ENCODE measurements at places on chromosomes 3 and 15.

DNA sequence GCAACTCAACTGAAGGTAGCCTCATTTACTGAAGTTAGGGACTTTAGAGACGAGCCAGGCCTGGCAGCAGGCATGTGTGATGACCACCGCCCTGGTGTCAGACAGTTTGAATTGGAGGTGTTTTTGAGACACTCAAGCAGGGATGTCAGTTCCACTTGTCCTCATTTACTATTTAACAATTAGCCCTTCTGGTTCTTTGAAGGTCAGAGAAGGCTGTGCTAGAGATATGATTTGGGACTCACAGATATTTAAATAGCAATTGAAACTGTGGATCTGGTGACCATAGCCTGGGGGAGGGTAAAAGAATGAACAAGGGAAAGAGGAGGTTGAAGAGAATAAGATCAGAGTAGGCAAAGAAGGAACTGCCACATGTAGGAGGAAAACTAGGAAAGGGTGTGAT is 74.6 kb downstream of the REC114 start:
- DNase-seq: no peak

DNA sequence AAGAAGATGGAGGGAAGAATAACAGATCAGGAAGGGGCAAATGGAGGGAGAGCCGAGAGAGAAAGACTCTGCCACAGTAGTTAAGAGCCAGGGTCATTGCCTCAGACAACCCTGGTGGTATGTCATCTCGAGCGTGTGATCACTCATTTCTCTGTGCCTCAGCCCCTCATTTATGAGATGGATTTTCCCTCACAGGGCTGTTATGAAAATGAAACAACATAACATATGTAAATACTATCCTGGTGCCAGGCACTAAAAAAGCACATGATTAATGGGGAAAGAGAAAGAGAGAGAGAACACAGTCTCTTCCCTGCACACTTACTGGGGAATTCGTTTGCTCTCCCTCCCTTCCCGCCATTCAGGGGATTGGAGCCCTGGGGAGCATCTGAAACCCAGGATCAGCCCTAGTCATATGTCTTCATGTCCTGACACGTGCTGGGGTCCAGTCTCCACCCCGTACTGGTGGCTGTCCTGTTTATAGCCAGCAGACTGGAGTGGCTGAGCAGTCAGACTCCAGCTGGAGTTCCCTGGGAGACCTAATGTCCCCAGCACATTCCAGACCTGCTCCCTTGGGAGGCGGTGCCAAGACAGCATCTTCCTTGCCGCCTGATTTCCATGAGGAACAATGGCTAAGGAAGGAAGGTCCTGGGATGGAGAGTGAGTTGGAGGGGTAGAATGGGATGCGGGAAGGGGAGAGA is 14.7 kb upstream of the AMOTL2 start:
- DNase-seq: no peak

DNA sequence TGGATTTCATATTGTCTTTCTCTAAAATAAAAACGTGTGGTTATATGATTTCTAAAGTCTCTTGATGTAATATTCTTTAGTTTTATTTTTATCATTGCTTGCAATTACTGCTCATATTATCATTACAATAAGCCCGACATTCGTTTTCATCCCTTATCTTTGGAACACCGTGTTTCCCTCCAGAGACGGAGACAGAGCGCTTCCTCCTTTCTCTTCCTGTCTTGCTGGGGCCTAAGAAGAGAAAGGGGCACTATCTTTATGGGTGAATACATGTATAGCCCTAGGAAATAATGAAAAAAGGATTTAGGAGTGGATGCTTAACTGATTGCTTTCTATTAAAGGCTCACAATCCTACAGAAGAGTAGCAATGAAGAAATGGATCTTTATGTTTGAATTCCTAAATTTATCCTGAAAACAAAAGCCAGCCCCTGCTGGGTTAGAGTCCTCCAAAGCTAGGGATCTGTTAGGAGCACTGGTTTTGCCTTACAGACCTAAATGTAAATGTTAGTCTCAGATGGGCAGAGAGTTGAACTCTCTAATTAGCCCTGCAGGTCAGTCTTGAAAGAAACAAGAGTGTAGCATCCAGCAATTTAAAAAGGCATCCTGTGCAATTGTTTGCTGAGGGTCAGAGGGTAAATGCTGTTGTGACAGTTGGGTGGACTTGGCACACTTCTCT is 145.1 kb downstream of the TP63 start:
- DNase-seq: no peak

DNA sequence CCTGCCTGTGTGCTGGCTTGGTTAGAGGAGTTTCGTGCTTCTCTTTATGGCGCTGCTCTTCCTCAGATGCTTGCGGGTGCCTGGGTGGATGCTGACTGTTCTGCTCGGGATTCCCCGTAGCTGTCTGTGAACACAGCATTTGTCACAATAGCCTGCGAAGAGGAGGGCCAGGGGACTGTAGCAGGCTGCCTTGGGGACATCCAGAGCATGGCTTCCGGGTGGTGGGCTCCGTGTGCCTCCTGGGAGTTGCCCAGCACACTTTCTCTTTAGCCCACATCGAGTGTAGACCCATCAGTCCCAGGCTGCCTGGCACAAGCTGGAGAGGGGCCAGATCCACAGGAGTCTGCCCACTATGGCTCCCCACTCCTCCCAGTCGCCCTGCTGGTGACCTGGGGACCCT is 22.4 kb downstream of the LRRK1 start:
- DNase-seq: no peak

DNA sequence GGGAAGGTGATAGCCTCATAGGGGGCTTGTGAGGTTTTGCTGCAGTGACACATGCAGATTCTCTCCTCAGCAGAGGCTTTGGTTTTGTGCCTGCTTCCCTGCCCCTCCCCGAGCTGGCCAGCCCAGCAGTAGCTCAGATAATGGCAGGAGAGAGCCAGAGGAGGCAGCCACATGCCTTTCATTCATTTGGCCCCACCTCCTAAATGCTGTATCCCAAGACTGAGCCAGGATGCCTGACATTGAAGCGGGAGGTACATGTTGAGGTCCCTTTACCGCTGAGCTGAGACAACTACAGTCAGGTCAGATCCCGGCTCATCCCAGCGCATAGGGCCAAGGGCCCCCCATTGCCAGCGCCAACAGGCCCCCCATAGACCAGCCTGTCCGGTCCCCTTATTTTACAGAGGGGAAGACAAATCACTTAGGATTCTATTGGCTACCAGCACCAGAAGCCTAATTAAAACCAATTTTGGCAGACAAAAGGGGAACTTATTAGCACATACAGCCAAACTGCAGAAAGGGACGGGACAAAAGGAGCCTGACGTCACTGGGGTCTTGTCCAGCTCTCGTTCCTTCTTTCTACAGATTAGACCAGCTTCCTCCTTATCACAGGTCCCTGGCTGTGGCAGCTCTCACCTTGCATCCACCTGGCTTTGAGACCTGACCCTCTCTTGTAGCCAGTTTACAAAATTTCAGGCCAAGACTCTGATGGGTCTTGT is 12.1 kb upstream of the POLG start:
- DNase-seq: no peak

GRCh38 chr3:5498981-5499380 is 311.5 kb downstream of the EDEM1 start:
- no peak for DNase-seq

GRCh38 chr3:41611008-41611407 is 350.9 kb downstream of the ULK4 start:
- no peak for DNase-seq

DNA sequence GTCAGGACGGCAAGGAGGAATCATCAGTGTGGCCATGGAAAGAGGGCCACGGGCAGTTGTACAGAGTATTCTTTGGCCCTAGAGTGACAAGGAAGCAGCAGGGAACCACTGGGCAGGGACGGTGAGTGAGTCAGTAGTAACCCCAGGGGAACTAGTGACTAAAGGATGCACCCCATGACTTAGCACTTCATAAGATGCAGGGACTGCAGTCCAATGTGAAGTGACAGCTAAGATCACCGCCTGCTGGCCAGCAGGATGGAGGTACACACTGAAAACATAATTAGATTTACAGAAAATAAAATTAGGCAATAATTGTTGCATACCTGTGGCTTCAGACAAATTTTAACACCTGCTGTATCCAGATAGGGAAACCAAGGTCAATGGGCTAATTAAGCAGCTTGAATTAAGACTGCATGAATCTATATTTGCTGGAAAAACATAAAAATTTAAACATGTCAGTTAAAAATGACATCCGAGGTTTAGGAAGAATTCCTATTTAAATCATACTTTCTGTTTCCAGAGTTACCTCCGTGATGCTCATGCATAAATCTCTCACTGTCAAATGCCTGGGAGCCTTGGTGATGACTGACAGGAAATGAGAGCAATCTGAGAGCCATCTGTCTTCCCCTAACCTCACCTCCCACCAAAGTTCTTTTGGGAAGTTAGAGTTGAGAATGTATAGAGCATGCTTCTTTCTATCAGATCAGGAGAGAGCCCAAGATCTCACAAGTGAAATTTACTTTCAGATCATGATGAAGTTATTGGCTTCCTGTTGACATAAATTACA is 56.5 kb downstream of the DCLK3 start:
- DNase-seq: no peak

DNA sequence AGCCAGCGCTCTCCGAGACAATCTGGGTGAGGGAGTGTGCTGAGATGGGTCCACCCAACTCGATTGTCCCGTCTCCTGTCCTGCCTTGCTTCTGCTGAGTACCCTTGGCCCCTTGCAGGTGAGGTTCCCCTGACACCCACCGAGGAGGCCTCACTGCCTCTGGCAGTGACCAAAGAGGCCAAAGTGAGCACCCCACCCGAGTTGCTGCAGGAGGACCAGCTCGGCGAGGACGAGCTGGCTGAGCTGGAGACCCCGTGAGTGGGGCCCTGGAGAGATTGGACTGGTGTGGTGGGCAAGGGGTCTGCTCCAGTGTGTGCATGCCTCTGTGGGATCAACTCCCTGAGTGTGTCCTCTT is 23.6 kb downstream of the NBEAL2 start:
- DNase-seq: no peak

GRCh38 chr3:130688697-130689470 is 57.7 kb downstream of the PIK3R4 start:
- DNase-seq: no peak

DNA sequence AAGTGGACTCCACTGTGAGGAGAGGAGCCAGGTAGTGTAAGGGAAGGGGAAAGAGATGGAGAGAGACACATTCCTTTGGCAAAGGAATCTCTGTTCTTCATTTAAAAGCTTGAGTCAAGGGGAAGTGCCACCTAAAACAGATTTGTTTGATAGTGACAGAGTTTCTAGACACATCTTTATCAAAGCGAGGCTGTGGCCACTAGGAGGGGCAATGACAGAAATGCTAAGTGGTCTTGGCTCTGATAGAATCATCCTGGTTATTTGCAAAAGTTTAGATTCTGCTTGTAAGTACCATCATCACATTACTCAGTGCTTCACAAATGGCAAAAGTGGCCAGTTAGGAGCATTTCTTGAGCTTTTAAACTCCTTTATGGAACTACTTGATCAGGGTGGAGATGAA is 261.4 kb downstream of the CNTN3 start:
- no peak for DNase-seq

GRCh38 chr15:92938387-92938786 is 38.3 kb downstream of the CHD2 start:
- DNase-seq: no peak

DNA sequence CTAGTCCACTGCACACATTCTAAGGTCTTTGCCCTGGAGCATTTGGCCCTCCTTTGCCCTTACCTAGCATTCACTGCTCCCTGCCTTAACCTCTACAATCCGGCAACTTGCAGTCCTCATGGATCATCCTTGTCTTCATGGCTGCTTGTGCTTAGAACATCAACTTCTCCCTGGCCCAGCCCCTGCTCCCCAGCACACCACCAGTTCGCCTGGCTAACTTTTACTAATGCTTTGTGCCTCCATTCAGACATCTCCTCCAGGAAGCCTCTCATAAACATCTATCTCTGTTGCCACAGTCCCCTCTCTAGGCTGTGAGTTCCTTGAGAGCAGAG is 57.1 kb downstream of the AAGAB start:
- no peak for DNase-seq

DNA sequence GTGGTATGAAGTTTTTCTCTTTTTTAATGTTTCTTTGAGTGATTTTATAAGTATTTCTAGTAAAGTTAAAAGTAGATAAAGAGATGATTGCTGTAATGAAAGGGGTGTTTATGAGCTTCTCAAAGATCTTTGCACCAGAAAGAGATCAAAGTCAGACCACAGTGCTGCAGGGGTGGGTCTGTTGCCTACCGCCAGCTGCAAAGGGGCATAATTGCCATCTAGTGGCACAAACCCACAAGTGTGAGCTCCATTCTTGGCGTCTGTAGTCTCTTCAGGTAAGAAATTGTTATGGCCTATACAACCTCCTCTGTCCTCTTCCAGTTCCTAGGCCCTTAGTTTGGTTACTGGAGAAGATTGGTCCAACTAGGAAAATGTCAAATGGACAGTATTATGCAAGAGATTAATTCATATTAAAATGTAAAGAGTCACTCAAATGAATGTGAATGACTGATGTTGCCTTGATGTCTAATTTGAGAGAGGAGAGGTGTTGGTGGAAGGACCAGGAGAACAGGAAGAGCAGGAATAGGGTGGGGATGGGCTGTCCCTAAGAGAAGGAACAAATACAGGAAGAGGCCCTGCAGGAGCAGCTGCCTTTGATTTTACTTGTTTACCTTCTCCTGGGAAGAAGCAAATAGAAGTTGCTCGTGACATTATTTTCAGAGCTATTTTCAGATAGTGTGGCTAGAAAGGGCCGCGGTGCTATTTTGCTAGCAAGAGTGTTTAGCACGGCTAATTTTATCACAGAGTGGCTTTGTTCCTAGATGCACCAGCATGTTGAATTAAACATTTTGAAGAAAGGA is 53.0 kb upstream of the GSK3B start:
- DNase-seq: no peak

- no peak for DNase-seq
These were observed 23.5 kb downstream of the DUSP7 start for GRCh38 chr3:52032702-52033408.

GRCh38 chr3:100600181-100601042 is 9.0 kb upstream of the ADGRG7 start:
- no peak for DNase-seq

DNA sequence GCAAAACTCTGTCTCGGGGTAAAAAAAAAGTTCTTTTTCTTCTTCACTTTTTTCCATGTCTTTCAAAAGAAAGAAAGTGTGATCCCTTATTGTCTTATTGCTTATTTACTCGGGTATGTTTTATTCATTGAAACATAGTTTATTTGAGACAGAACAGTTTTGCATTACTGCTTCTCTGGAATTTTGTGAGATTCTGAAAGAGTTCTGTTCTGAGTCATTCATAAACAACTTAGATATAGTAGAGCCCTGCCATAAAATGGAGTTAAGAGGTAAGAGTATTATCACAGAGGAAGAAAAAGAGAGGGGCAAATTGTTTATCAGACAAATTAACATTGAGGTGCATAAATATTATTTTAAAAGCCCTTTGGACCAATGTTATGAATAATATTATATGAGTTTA is 522.2 kb downstream of the ROBO2 start:
- DNase-seq: no peak

DNA sequence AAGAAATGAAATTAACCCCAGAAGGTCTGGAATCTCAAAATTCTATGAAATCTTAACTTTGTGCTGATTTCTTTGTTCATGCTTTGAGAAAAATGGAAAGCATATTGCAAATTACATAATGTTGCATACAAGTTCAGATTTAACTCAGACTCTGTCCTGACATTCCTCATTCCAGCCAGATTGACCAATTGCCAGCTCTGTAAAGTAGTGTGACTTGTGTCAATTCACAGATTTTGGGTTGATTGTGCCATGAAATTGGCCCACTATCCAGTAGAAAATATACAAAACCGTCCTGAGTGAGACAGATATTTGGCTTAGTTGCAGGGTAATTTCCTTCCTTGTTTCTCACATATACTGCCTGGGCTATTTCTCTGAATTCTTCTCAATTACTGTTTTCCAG is 1312.6 kb downstream of the ROBO1 start:
- no peak for DNase-seq
